ENCODE measurements at places on chromosomes 12 and 14.
A peak's percentile ranks its signal among the peaks of the same experiment; 100 is the strongest.

DNA sequence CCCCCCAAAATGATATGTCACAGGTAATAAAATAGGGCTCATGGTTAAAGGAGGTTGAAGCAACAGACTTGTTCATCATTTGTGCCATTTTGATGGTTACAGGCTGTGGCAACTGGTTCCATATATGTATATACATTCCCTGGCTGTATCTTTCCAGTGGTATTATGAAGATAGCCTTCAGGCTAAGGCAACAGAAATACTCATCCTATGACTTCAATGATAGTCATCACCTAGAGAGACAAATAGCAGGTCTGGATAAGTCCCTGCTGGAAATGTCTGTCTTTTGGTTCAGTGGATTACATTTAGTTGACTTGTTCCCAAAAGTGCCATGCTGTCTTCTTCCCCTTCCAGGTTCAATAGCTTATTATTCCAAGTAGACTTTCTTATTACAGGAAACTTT lies 997.4 kb downstream of the FLRT2 start:
- no peak for DNase-seq

- DNase-seq = no peak
Observed at GRCh38 chr12:76508128-76508980, 51.2 kb downstream of the OSBPL8 start.

DNA sequence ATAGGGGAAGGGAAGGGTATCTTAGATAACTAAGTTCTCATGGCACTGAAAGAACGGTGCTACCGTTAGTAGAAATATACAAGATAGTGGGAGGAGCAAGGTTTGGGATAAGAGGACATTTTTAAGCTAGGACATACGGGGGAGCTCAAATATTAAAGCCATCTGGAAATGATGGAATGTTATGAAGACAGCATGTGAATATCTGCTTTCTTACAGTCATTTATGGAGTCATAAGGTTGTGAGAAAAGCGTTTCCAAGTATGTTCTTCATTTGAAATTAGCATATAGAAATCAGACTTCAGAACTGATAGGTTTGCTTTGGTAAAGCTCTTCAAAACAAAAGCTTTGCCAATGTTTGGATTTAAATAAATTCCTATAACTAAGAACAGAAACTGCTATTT lies 62.3 kb downstream of the OTOGL start:
- DNase-seq = no peak

DNA sequence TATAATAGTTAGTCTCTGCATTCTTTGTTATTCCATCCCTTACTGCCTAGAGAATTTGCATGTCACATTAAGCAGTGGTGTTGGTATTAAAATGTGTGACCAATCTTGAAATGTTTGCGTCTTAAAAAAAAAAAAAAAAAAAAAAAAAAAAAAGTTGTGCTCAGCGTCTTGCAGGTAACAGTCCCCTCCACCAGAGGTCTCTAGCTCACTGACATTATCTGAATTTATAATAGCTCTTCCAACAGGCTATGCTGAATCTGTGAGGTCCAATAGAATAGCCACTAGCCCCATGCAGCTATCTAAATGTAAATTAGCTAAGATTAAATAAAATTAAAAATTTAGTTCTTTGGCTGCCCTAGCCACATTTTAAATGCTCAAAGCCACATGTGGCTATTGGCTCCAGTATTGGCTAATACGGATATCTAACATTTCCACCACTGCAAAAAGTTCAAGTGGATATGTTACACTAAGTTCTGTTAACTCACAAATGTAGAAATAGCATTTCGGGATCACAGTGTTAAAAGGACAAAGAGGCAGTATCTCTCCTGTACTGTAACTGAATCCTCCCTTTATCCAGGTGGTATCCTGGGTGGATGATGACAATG lies 28.7 kb downstream of the NKX2-8 start:
- DNase-seq = peak; percentile 31

GRCh38 chr12:43210485-43211192 lies 341.4 kb downstream of the ADAMTS20 start:
- DNase-seq = no peak
